Stimulated activated CD8-positive, alpha-beta memory T cell treated with anti-CD3 and anti-CD28 coated beads, Interleukin-15, amount 100 ng/mL, for 4 hours (primary cell): ENCODE measurements at places on chromosomes 11 and 22.

GRCh38 chr22:39592081-39593065 lies 21.8 kb downstream of the CACNA1I start:
- DNase-seq = no peak

- DNase-seq = no peak
Measured at GRCh38 chr11:69130654-69131053, 25.1 kb upstream of the SMIM38 start.

DNA sequence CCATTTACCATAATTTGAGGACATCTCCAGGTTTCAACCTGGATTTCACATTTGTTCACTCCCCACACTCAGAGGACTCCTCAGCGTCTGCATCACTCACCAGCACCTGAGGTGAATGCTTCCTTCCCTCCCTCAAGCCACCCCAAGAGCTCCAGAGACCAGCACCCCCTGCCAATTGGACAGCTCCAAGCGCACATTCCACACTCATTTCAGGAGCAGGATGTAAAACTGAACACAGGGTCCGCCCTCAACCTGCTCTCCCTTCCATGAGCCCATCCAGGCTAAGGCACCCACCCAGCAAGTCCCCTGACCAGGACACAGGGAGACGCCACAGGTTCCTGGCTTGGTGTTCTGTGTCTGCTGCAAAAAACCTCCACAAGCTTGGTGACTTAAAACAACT lies 3.9 kb downstream of the SCGB1D1 start:
- DNase-seq = no peak

GRCh38 chr11:126546694-126547093 lies 191.2 kb downstream of the ST3GAL4 start:
- no peak for DNase-seq

DNA sequence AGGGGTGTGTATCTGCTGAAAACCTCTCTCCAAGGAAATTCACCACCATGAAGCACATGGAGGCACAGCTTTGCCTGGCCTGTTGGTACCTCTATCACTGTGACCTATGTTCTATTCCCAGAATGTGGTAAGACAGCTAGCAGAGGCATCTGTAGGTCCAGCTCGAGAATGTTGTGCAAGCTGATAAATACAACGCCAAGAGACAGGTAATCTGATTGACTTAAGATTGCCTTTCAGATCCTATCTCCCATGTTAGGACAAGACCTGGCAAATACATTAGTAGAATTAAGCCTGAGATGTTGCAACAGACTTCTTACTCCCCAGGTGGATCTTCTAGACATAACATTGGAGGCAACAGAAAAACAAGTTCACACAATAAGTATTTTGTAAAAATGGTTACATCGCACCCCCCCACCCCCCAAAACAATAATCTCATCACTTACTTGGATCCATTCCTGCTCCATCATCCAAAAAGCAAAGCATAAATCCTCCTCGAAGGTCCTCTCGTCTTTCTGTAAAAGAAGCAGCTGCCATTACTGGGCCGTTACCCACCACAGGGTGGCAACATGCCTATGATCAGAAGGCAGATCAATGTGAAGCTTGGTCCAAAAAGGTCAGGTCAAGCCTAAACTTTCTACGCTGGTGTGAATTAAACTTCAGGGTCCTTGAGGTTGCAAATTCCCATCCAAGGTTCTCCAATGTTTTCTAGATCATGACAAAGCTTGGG lies 18.5 kb downstream of the MORC2 start:
- DNase-seq = no peak

DNA sequence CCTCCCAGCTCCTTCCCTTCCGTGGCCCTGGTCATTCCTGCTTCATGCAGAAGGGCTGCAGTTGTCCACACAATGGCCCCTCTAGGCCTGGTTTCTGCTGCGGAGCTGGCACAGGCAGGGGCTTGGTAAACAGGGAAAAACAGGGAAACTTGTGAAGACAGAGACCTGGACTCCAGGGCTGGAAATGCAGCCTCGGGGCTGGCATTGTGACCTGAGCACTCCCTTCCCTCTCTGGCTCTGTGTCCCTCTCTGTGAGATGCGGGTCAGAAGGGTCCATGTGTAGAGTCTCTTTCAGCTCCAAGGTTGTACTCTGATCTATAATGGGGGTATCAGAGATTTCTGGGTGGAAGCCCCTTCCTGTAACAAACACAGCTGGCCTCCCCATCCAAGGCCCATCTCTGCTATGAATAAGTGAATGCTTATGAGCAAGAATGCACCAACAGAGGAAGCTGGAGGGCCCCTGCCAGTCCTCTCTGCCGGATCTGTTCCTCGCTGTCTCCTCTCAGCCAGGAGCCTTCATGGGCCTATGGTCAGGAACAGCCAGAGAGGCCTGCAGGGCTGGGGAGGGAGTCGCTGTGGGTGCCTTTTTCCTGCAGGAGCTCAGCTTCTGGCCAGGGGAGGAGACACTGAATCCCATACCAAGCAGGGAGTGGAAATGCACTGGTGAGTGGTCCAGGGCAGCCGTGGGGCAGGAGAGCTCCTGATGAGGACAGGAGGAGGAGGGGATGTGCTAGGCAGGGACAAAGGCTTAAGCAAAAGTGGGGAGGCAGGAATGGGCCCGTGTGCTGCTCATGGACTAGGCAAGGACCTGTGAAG lies 6.7 kb upstream of the DERL3 start:
- DNase-seq = no peak

GRCh38 chr11:68373815-68374501 lies 61.6 kb downstream of the LRP5 start:
- no peak for DNase-seq

DNA sequence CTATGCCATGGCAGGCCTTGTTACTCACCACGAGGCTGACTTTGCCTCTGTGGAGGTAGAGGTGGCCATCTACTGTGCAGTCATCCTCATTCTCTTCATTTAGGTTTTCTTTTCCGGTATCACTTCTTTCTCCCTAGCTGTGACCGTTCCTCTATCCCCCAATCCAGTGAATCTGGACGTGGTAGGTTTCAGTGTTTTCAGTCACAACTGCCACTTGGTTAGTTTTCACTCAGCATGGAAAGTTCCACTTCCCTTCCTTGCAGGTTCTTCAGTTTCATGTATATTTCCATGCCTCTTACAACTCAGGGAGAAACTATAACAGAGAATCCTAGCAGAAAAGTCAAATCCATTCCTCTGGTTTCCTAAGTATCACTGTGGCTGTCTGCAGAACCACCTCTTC lies 1.9 kb downstream of the HPS4 start:
- no peak for DNase-seq

DNA sequence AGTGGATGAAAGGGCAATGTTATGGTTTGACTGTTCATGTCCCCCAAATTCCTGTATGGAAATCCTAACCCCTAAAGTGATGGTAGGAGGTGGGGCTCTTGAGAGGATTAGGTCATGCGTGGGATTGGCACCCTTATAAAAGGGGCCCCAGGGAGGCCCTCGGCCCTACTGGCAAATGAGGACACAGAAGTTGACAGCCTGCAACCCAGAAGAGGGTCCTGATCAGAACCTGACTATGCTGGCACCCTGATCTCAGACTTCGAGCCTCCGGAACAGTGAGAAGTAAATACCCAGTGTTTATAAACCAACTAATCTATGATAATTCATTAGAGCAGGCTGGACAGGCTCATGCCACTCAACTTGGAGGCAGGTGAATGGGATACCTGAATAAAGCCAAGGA lies 8.7 kb downstream of the IFITM10 start:
- DNase-seq = no peak
